RWPE1 (cell line): ENCODE measurements at places on chromosomes 2 and 18.

GRCh38 chr2:175439416-175439815 is 257.9 kb upstream of the ATP5MC3 start:
- DNase-seq = no peak

DNA sequence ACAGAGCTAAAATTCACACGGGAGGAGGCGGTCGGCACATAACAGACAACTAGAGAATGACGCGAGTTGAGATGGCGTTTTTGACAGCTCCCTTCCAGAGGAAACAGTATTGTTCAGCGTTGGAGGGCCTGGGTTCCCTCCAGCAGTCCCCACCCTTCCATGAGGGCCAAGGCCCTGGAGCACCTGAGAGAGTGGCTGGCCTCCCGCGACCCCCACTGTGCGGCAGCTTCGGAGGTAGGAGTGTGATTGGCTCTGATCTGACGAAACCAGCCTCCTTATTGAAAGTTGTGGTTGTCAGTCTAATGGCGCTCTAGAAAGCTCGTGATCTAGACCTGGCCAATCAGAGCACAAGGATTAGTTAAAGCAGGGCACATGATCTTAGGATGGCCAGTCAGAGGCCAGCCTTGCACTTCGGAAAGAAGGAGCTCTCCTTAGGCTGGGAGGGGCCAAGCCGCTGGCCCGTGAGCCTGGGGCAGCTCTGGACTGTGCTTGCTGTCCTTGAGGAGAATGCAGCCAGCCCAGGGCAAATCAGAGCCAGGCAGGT is 104.5 kb upstream of the CELF4 start:
- DNase-seq = no peak

GRCh38 chr2:152433791-152434190 is 98.8 kb downstream of the FMNL2 start:
- no peak for DNase-seq

DNA sequence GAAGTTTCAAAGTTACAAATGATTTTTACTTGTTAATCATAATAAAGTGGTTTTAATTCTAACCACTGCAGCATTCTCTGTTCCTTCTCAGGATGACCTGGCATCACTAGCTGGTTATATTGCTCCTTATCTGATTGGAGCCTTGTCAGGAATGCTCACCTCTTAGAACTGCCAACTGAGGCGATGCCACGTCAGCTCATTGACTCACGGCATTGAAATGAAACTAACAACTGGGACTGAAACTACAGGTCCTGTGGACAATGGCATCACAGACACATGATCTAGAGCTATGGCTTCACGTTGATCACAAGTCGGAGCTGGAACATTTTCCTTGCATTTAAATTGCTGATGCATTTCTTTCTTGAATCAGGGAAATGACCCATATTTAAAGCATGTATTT is 54.9 kb upstream of the MAP2 start:
- peak; percentile 87 for DNase-seq

- no peak for DNase-seq
Observed at GRCh38 chr2:42256505-42256904, 87.4 kb downstream of the EML4 start.

DNA sequence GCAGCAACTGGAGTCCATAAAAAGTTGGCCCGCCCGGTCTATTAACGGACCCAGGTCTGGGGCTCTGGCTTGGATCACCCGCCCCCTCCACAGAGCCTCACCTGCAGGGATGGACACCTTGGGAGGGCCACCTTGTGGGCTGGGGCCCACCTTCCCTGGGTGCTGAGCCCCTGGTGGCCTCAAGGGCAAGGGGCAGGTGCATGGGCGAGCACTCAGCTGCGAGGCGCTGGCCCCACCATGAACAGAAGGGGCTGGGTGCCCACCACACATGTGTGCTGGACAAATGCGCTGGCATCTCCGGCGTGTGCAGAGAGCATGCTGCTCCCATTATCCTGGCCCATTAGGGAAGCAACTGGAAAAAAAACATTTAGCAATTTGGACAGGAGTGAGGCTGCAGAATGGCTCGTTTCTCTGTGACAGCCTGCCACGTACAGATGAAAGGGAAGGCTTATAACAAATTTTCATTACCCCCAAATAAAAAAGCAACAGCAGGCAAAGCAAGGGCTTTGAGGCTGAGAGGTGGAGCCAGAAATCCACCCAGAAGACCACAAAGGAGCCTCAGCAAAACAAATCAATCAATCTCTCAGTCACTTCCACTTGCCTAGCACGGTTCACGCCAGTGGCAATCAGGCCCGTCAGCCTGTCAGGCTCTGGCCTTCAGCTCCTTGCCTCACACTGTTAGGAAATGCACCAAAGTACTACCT is 253.1 kb upstream of the ZNF521 start:
- no peak for DNase-seq

GRCh38 chr2:65030476-65031332 is 25.5 kb upstream of the CEP68 start:
- no peak for DNase-seq

DNA sequence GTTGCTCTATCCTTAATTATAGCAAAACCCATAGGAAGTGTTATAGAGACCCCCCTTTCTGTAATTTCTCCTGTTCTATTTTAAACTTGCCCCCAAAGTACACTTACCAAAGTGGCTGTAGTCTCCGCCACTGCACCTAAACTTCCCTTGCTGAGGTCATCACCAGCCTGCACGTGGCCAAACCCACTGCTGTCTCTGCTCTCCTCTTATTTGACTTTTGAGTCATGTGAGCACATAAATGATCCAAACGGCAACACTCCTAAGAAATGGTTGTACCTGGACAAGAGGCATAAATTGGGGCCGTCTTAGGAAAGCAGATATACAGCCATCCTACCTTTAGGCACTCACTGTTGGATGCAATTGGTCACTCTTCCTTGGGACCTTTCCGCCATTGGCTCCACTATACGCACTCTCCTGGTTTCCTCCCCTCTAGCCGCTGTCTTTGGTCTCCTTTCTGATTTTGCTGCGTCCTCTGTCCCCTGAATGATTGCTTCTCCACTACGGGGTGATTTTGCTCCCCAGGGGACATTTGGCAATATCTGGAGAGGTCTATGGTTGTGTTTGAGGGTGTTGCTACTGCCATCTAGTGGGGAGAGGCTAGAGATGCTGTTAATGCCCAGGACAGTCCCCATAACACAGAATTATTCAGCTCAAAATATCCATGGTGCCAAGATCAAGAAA is 19.2 kb upstream of the IL36G start:
- DNase-seq = peak; percentile 66

DNA sequence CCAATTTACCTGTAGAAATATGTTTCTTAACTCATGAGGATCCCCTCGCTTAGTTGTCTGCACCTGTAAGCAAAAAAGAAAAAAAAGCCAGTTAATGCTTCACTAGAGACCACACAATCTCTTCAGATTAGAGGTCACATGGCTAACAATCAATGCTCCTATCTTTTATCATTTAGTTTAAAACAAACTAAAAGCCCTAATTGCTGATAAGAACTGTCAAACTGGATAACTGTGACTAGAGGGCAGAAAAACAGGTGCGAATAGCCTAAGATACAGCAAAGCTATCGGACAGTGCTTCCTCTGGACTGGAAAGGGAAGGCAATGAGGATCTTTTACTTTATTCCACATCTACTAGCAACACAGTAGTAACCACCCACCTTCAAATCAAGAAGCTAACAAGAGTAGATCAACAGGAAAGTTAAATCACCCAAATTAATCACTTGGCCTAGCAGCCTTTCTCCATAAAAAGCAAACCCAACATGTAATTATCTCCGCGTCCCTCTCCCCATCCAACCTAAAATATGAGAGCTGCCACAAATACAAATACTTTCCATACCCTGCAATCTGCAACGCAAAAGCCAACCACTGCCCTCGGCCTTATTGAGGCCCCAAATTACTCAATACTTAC is 734 bp downstream of the SLC25A12 start:
- DNase-seq = peak; percentile 18

DNA sequence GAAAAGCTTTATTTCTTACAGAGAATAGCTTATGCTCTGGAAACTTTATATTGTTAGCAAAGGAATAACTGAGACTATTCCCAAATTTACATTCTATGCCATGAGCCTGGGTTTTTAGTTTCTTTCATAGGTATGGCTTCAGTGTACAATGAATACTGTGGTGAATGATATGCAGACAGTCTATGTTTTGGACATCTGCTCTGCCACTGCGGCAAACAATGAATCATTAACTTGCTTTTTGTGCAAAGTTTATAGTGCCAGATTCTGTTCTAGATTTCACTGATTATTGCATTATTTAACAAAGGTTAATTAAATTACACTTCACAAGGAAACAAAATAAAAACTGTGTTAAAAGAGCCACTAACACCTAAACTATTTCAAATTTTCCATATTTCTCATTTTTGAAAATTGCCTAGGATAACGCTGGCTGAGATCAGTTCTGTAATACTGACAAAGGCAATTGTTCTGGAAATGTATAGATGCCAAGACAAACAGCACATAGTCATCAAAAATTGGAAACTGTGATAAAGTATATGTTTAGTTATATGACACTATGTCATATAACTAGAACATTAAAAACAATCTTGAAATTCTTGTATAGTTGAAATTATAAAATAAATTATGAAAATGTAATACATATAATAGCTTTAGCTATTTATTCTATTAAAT is 74.7 kb downstream of the ITSN2 start:
- DNase-seq = no peak

DNA sequence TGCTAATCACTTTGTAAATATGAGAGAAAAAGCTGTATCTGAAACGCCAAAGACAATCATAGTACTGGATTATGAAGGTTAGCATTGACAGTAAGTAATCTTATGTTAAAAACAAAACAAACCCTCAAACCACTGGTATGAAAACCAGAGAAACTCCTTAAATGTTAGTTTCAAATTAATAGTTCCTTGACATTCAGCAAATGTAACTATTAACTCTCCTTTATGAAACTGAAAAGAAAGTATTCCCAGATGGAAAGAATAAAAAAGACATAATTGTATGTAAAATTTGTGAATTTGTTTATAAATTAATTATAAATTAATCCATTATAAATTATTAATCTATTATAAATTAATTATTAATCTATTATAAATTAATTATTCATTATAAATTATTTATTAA is 12.3 kb downstream of the FASTKD1 start:
- no peak for DNase-seq

DNA sequence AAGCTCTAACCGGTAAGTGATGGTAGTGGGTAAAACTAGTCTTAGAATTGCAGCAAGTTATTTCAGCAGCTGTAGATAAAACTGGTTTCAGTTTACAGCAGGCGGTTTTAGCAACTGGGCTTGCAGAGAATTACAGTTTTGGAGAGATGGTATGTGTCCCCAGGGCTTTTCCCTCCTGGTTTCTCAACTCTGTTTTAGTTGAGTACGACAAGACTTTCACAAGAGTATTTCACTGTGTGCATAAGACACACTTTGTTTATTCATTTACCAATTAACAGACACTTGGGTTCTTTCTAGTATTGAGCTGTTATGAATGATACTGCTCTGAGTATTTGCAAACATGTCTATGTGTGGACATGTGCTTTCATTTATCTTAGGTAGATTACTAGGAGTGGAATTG is 65.6 kb upstream of the RFX8 start:
- no peak for DNase-seq

DNA sequence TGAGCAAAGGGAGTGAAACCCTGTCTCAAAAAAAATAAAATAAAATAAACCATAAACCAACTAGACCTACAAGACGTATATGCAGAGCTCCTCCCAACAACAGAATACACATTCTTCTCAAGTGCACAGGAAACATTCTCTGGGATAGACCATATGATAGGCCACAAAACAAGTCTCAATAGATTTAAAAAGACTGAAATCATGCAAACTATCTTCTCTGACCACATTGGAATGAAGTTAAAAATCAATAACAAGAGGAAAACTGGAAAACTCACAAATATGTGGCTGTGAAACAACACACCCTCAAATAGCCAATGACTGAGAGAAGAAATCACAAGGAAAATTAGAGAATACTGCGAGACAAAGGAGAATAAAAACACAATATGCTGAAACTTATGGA is 7.2 kb upstream of the AFG3L2 start:
- no peak for DNase-seq

- DNase-seq = no peak
Observed at GRCh38 chr2:173400760-173401159, 46.1 kb downstream of the CDCA7 start.

GRCh38 chr2:177543007-177543760 is 150.6 kb downstream of the AGPS start:
- DNase-seq = no peak

- no peak for DNase-seq
Observed at GRCh38 chr2:116879650-116880160, 934.8 kb upstream of the DDX18 start.

GRCh38 chr2:85191157-85191556 is 58.0 kb downstream of the TCF7L1 start:
- DNase-seq = no peak

- DNase-seq = no peak
Observed at GRCh38 chr18:28485210-28485801, 308.4 kb upstream of the CDH2 start.

DNA sequence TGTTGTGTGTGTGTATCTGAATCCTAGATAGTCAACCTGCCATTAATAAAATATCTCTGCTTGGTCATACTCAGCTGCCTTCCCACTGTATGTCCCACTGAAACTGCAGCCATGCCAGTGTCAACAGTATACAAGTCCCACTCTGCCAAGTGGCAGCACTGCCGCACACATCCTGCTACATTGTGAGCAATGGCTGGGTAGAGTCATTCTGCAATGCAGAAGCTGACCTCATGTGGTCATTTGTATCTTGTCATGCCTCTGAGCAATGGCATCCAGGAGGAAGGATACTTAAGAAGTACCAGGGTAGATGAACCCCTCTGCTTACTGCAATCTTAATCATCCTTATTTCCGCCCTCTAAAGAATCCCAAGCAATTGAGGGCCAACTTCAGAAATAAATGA is 302.2 kb upstream of the DDX18 start:
- DNase-seq = no peak
